ENCODE measurements at places on chromosomes 13 and 19.

DNA sequence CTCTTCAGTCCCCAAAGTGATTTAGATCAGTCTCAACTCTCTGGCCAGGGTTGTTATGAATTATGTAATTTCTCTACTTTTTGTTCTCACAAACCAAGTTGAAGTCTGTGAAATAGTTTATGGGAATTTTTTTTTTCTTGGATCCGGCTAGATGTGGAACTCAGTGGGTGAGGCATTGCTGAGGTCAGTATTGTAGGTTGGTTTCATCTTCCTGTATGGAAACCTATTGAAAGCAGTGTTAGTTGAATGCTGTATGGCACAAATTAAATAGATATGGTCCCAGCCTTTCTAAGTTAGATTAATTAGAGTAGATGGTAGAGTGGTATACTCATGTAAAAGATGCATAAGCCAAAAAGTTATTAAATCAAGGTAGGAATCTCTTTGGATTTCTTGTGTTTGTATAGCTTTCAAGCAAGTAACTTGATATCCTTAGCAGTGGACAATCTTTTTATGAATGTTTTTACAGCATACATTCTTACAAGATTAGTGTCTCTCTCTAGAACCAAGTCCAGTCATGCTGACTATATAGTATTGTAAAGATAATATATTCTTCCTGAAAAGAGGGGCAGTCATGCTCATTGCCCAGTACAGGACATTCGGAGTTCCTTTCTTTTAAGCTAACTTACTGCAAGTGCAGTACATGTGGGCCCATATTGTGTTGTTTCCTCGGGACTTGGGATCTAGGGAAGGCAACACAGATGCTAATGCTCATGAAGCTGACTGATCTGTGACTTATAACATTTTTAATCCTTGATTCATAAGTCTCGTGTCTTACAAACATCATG, 2541.1 kb downstream of the PCDH9 start:
- DNase-seq = no peak

- DNase-seq = peak; percentile 37
Observed at GRCh38 chr19:17079710-17080439, 4.3 kb downstream of the MYO9B start.

- peak; percentile 48 for DNase-seq
Observed at GRCh38 chr13:114130837-114131582, 1.4 kb downstream of the RASA3 start.

GRCh38 chr13:20945952-20946383, 43.4 kb upstream of the XPO4 start:
- DNase-seq = no peak

DNA sequence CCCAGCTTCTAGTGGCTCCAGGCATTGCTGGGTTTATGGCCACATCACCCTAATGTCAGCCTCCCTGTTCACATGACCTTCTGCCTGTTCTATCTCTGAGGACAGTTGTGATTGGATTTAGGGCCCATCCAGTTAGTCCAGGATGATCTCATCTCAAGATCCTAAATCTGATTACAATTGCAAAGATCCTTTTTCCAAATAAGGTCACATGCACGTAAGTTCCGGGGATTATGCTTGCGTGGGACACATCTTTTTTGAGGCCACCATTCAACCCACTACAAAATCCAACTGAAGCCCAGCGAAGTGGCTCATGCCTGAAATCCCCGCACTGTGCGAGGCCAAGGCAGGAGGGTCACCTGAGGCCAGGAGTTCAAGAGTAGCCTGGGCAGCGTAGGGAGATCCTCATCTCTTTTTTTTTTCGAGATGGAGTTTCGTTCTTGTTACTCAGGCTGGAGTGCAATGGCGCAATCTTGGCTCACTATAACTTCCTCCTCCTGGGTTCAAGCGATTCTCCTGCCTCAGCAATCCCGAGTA, 12.3 kb downstream of the PLD3 start:
- no peak for DNase-seq

DNA sequence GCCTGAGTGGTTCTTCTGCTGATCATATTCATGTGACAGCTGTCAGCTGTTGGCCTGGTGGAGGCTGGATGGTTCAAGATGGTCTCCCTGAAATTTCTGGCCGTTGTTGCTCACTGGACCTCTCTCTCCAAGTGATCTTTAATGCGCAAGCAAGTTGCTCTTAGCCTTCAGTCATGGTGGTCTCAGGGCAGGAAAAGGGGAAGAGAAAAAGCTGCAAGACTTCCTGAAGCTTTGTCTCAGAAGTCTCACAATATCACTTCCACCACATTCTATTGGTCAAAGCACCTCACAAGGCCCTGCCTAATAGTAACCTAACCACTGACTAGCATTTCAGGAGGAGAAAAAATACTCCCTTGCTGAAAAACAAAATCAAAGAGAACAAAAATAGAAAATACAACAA, 1.6 kb upstream of the ZNF567 start:
- DNase-seq = no peak

DNA sequence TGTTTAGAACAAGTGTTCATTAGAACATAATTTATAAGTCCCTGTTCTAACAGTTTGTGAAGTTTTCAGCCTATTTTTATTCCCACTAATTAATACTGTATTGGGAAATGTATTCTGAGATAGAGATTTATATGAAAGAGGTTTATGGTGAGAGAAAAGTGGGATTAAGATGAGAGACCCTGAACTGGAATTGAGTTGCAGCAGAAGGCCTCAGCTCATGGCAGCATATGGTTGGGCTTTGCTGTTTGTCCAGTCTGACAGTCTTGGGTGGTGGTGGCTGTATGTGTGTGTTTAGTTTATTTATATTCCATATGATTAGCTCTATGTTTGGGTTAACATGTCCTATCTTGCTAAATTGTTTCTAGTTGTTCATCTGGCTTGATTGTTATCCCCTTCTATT, 575.1 kb downstream of the SLITRK5 start:
- no peak for DNase-seq

DNA sequence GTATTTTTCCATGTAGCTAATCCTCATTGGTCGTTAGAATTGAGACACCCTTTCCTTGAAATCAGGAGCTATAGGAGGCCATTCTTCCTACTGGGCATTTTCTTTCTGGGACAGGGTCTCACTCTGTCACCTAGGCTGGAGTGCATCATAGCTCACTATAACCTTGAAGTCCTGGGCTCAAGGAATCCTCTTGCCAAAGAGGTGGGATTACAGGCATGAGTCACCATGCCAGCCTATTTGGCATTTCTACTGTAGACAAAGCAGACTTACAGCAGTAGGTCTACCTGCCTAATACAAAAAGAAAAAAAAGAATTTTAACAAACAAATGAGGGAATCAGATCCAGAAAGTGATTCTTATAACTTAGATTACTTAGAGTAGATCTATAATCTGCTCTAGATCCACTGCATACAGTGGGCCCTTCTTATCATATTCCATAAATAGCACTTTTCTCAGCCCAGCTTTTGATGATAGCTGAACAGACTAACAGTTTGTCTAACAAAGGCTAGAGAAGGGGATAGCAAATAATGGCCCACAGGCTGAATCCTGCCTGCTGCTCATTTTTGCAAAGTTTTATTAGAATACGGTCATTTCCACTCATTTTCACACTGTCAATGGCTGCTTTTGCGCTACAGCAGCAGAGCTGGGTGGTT, 36.7 kb upstream of the USPL1 start:
- no peak for DNase-seq

DNA sequence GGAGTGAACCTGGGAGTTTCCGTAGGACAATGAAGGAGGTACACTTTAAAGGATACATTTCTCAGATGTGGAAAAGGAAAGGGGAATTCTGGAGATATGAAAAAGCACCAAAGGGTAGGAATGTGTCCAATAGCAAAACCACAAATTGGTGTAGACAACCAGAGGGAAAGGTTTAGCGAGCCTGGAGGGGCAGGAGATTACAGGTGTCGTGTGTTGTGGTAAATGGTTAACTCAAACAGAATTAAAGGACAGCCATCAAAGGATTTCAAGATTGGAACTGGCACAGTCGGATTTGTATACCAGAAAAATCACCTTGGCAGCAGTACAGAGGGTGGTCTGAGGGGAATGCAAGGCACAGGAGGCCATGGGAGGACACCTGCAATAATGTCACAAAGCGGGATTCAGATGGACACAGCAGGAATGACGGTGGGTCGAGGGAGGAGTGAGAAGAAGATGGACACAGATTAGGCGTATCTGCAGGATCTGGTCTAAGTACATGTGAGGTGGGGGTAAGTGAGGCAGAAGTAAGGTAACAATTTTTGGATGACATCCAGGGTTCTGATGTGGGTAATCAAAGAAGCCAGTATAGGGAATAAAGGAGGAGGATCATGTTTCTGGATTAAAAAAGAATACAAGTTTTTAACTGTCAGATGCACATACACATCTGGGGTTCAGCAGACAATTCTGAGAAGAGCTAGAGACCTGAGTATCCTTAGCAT, 361.6 kb downstream of the KLF12 start:
- no peak for DNase-seq

DNA sequence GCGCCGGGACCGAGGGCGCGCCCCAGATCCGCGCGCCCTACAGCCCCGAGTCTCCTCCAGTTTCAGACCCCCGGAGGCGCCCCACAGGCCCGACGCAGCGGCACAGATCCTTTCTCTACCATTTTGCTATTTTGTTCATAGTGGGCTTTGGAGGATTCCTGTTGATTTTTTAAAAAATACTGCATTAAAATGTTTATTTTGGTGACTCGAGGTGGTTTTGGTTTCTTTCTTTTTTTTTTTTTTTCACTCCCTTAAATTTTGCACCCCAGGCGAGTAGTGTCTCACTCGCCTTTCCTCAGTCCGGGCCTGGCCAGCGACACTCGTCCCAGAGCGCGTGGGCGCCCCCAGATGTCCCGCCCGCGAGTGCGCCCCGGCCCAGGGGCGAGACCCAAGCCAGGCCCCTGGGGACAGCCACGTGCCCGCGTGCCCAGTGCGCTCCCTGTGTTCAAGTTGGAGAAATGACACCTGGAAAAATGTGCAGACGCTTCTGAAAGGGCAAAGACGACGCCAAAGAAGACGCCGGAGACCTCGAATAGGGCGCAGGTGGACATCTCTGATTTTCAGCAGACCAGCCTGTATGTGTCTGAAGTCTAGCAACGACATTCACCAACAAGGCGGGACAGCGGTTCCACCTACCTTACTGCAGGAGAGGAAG, 471 bp upstream of the INSR start:
- no peak for DNase-seq

DNA sequence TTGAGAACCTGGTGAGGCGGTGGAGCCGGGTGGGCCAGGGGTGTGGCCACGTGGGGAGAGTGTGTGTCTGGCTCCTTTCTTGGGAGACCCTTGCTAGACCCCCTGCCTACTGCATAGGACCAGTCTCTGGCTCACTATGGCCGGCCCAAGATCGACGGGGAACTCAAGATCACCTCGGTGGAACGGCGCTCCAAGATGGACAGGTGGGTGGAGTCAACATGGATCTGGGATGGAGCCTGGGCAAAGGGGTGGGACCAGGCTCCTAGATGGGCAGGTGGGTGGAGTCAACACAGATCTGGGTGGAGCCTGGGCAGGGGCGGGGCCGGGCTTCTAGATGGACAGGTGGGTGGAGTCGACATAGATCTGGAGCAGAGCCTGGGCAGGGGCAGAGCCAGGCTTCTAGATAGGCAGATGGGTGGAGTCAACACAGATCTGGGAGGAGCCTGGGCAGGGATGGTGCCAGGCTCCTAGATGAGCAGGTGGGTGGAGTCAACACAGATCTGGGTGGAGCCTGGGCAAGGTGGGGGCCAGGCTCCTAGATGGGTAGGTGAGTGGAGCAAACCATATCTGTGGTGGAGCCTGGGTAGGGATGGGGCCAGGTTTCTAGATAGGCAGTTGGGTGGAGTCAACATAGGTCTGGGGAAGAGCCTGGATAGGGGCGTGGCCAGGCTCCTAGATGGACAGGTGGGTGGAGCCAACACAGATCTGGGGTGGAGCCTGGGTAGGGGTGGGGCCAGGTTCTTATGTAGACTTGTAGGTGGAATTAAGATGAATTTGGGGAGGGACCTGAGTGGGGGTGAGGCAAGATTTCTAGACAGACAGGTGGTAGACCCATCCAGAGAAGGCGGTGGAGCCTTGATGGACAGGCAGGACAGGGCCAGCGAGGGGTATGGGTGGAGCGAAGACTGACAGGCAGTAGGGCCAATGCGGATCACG, 56.5 kb downstream of the VAV1 start:
- no peak for DNase-seq

DNA sequence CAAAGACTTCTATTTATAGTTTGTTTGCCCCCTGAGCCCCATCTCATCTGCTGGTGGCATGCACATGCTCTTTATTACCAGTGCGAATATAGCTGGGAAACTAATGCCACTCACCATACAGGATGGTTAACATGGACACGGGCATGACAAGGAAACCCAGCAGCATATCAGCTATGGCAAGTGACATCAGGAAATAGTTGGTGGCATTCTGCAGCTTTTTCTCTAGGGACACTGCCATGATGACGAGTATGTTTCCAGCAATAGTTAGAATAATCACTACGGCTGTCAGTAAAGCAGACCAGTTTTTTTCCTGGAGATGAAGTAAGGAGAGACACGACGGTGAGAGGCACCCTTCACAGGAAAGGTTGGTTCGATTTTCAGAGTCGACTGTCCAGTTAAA, 1.5 kb downstream of the HTR2A start:
- DNase-seq = no peak

DNA sequence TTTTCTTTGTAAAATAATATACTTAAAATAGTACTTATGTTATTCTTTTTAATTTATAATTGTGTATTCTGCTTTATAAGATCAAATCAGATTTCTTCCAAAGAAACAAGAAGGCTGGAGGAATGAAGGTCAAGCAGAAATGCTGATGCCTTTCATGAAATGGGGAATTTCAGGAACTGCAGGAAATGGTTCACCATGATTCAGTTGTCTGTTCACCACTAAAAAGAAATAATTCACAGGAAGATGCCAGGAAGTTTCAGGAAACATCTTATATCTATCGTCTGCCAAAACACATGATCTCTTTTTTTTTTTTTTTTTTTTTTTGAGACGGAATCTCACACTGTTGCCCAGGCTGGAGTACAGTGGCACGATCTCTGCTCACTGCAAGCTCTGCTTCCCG, 15.7 kb upstream of the SCEL start:
- DNase-seq = no peak

- DNase-seq = no peak
Observed at GRCh38 chr19:47681936-47682335, 31.3 kb upstream of the EHD2 start.

DNA sequence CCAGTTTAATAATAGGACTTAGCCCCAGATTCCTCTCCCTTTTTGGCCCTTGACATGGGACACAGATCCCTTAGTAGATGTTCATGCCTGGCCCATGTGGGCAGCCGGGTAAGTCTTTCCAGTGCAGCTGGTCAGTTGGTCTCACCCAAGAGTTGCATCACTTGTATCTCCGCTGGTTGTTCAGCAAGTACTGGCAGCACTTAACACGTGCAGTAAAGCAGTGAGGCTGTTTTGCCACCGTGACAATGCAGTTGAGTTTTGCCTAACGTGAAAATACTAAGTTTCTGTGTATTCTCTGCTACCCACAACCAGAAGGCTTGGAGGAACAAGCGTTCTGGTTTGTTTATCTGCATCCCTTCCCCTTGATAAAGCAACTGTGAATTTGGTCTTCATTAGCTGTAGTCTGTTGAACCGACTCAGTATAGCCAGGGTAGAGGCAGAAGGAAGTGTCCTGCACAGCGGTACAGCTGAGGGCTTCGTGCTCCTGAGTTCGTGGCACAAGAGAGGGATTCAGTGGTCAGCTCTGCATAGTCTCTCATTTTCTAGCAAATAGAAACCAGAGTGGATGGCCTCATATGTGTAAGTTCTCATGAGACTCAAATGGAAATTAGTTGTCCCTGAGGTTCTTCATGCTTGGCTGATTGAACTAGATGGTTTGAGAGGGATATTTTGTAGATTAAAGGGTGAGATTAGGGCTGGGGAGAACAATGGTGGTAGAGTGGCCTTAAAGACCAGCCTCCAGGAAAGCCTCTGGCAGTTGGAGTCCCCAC, 50.3 kb downstream of the ARHGEF7 start:
- no peak for DNase-seq
